Amniotic stem cell (primary cell): ENCODE measurements at places on chromosomes 3 and 15.

DNA sequence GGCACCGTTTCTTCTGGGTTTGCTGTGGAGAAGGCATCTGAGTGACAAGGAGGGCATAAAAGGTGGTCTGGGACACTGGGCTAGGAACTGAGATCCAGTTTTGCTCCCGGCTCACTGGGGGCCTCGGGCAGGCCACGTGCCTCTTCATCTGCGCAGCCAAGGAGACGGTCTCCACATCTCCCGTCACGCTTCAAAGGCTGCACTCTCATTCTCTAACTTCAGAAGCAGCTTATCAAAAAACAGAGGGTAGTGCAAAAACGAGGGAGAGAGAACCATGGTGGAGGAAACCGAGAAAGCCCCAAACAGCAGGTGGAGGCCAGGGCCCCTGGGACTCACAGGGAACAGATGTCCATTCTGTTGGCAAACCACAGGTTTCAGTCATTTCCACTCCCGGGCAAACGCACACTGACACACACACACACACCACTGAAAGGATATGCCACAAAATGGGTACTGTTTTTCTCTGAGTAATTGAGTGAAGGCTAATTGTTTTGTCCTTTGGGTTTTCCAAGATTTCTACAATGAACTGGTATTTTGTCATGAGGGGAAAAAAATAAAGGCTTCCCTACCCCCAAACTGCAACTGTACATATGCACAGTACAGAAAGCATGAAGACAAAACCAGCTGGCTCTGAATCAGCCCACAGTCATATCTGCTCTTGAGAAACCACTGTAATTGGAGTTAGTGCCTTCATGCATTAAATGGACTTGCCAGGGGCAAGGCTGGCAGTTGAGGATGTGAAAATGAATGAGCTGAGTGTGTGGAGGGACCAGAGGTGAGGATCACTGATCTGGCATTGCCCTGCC lies 71.9 kb downstream of the MGLL start:
- DNase-seq = peak; percentile 54

DNA sequence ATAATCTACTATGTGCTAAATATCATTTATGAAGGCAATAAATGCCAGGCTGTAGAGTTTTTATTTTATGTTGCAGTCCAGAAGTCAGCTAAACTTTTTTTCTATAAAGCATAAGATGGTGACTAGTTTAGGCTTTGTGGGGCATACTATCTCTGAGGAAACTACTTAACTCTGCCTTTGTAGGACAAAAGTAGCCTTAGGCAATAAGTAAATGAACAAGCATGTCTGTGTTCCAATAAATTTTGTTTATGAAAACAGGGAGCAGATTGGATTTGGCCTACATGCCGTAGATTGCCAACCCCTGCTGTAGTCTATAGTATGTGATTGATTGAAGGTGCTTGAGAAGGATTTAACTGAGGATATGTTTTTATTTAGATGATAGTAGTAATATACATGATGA lies 502.5 kb upstream of the NAALADL2 start:
- DNase-seq = no peak

DNA sequence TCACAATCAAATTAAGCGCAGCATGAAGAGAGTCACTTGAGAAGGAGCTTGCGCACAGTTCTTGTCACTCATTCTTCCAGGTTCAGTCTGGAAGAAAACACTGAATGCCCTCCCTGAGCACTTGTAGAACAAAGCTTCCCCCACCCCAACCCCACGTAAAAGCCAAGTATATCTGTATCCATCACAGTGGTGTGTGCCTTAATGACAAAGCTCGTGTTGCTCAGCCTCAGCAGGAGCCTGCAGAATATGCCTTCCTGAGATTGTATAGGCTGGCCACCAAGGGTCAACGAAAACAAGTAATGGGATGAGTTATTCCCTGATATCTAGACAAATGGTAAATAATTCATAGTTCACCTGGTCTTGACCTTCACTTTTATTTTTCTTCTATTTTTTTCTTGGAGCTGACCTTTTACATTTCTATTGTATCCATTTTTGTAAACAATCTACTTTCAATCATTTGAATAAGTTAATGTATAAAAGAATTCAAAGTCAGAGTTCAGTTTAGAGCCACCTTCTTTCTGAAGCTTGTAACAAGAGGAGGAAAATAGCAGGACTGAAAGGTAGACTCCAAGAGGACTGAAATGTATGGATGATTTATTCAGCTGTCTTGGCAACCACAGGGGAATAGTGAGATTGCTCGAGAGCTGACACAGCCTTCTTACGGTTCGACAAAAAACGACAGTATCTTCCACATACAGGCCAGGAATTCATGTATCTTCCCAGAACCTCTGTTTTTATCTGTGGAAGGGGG lies 405.5 kb upstream of the TPM1 start:
- no peak for DNase-seq

- no peak for DNase-seq
These were observed 42.6 kb downstream of the KLHL25 start for GRCh38 chr15:85752124-85752475.

GRCh38 chr3:50375258-50375931 lies 16.1 kb upstream of the TMEM115 start:
- DNase-seq = no peak

DNA sequence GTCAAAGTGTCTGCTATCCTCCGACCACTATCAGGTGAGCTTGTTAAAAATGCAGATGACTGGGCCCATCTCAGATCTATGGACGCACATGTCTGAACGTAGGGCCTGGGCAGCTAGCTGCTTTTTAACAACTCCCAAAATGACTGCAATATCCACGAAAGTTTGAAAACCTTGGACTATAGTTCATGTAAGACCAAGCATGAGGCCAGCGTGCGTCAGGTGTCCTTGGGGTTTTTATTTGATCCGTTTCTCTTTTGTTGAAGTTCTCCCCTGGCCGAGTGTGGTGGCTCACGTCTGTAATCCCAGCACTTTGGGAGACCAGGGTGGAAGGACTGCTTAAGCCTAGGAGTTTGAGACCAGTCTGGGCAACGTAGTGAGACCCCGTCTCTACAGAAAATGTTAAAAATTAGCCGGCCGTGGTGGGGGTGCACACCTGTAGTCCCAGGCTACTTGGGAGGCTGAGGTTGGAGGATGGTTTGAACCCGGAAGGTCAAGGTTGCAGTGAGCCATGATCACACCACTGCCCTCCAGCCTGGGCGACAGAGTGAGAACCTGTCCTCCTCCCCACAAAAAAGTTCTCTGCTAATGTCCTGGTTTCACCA lies 9.5 kb downstream of the SLC51A start:
- DNase-seq = no peak

DNA sequence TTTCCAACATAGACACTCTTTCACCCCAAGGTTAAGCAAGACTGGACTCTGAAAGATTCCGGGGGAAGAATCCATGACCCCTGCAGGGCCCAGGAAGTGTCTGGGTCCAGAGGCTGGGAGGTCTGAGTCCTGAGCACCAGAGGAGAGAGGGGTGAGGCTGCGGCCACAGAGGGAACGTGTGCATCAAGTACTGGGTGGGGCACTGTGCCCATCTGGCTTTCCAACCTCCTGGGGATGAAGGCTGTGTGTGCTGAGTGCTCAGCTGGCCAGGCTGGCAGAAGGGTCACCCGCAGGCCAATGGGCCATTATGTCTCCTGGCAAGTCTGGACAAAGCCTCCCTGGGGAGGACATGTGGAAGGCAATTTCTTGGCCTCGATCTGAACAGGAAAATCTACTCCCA lies 3.3 kb downstream of the CHRNA3 start:
- DNase-seq = no peak

- no peak for DNase-seq
These were observed 34.3 kb downstream of the GOLIM4 start for GRCh38 chr3:168061332-168061996.

GRCh38 chr15:37767841-37768455 lies 166.5 kb upstream of the TMCO5A start:
- DNase-seq = no peak

DNA sequence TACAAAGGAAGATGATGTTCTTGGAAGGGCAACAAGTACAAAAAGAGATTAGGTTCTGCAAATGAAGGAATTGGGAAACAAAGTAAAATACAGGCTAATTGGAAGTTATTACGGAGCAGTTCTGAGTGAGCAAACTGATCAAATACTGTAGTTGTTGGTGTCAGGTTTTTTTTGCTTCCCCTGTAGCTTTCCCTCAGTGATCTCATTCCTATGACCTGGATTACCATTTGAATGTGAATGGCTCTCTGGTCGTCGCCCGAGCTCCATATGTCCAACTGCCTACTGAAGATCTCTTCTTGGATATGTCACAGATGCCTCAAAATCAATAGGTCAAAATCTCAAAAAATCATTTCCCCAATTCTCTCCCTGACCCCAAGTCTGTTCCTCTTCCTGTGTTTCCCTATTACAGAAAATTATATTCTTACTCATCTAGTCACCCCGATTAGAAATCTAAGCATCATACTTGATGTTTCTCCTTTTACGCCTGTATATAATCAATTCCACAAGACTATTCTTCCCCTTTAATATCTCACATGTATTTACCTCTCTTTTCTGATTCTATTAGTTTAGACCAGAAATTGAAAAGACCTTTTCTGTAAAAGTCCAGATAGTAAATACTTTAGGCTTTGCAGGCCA lies 29.0 kb downstream of the GOLM2 start:
- no peak for DNase-seq
